ENCODE measurements at places on chromosomes 7 and 10. TPM values are rescaled to one million over a fixed set of nuclear protein-coding genes. Genes with fewer than 3 reads are reported as not detected.

GRCh38 chr10:91034494-91035159 lies 113.7 kb upstream of the ANKRD1 start:
- ATAC-seq: peak; percentile 48

DNA sequence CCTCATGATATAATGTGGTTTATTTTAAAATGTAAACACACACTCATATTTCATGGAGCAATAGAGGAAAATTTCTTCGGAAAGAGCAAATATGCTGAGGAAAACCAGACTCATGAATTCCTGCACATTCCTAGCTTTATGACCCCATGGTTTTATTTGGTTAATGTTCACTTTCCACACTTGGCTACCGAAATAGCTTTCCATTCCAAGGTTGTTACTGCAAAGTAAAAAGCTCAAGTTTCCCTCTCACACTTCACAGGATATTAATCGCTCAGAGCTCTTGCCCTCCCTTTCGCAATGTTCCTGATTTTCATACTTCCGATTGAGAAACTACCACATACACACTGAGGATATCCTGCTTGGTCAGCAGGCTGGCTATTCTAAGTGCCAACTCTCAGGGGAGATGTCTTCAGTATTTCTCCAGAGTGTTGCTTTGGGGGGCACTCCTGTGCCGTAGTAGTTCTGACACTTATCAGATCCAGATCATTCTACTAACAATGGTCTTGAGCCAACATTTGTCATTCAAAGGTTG lies 77.5 kb upstream of the STEAP1B start:
- no peak for ATAC-seq

DNA sequence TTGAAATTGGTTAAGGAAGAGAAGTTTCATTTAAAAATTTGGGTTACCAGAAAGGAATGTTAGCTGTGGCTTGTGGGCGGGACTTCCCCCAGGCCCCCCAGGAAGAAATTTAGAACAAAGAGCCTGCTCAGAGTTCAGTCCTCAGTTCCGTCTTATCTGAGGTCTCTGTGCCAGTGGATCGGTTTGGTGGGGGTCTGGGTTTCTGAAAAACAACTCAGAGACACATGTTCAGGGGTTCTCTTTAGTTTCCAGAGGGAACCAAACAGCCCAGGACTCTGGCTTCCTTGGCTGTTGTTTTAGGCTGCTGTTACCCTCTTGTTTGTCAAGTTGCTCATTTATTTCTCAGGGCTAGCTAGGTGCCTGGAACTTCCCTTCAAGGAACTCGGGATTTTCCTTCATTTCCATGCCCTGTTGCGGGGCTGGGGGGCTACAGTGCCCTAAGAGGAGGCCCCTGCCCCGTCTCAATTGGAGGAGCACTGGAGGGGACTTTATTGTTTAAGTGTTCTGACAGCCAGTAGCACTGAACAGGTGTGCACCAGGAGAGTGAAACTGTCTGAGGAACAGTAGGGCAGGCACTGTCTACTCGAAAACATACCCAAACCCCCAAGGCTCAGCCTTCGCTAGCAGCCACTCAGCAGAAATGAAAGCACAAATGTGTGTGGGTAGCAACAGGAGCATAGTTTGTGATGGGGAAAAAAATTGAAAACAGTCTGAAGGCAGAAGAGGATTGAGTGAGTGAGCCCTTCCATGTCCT lies 59.9 kb downstream of the ALOX5 start:
- ATAC-seq: no peak

LIPK gene
- total RNA-seq: not detected

PON3 gene
- total RNA-seq: not detected
